ENCODE measurements at places on chromosomes 5 and 9.

DNA sequence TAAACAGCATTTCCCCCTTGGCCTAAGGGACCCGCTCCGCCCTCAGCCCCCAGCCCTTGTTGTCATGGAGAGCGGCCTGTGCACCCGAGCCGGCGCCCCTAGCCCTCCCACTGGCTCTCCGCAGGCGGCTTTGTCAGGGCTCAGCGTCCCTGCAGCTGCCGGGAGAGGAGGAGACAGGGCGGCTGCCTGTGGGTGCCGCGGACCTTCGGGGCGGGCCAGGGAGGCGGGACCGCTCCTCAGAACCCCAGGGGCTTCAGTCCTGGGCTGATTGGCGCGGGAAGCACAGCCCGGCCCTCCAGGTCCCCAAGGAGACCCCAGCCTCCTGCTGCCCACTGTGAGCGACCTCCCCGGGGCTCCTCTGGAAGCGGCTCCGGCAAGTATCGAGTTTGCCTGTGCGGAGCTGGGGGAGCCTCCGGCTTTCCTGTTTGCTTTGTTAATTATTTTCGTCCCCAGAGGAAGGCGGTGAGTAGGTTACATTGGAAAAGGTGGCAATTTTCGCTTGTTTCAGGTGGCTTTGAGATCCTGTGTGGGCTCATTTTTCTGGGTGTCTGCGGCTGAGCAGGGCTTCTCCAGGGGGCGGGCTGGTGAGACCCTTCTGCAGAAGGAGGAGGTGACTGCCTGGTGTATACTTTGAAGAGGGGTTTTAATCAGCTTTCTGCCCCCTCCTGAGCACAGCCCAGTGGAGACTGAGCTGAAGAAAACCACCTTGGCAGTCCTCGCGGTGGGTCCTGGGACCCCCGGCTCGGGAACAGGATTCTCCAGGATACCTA is at the start of gene FGD3:
TSS of gene FGD3 (plus strand) at position 256 of the 770 bp plus-strand sequence. CDS start 28,734 bp downstream, outside the sequence.
- DNase-seq: no peak

- DNase-seq: peak; percentile 62
Observed at GRCh38 chr9:34654323-34655051, 2.5 kb downstream of the IL11RA start.

DNA sequence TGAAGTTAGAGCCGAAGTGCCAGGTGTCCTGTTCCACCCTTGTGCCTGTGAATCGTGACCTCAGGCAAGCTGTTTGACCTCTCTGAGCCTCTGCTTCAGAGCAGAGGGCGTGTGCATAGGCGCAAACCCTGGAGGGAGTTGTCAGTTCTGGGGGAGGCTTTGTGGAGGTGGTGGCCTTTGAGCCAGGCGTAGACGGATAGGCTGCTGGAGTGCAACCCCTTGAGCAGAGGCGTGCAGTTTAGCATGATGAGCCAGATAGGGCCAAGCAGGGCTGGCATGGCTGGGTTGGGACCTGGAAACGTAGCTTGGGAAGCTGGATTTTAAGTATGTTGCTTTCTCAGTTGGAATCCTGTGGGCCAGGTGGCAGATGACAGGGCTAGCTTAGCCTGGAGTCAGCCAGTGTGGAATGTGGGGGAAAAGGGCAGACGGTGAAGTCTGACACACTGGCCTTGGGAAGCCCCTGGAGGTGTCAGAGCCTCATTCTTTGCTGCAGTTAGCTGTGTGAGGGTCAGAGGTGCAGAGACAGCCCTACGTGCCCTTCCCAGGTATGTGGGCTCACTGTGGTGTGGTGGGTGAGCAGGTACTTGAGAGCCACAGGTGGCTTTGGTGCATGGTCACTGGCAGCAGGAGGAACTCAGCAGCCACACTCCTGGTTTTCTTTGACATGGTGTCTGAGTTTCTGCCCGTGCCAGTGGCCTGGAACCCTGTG is 93.4 kb downstream of the DAB2IP start:
- DNase-seq: no peak

GRCh38 chr5:179214678-179215077 is 130.6 kb downstream of the ADAMTS2 start:
- DNase-seq: no peak

- DNase-seq: no peak
Observed at GRCh38 chr5:160904591-160904990, 52.6 kb upstream of the ATP10B start.

DNA sequence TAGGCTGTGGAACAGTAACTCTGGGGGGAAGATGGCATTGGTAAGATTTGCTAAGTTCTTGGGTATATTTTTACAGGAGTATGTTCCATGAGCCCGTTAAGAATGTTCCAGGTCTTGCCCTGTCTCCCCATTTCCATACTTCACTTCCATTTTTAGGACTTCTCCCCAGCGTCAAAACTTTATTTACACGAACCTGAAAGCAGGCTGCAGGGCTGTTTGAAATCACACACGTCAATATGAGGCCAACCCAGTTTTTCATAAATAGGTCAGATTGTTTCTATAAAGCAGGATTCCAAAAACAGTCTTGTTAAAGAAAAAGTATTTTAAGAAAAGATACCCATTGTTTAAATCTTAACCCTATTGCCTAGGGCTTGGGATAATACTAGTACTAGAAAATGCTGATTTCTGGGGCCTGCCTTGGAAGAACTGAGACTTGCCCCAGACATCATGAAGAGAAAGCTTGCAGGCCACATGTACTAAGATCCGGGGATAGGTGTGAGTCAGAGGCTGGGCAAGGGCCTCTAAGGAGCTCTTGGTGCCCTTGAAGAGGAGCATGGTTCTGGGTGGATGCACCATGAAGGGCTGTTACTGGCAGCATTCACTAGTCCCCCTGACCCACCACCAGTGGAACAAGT is 24.2 kb downstream of the TRIO start:
- DNase-seq: no peak

GRCh38 chr5:177301503-177302165 is 1.9 kb downstream of the RAB24 start:
- DNase-seq: no peak

- no peak for DNase-seq
Observed at GRCh38 chr5:23007236-23007635, 154.1 kb upstream of the CDH12 start.

- peak; percentile 17 for DNase-seq
Observed at GRCh38 chr9:129836311-129837007, 1.2 kb downstream of the USP20 start.

- DNase-seq: no peak
Observed at GRCh38 chr9:72583370-72583769, 62.0 kb downstream of the TMC1 start.

- no peak for DNase-seq
Observed at GRCh38 chr9:96462541-96462940, 12.6 kb downstream of the HABP4 start.

- DNase-seq: no peak
Observed at GRCh38 chr9:115254287-115255180, 136.6 kb upstream of the TNC start.

GRCh38 chr5:45440466-45440865 is 255.7 kb downstream of the HCN1 start:
- no peak for DNase-seq

DNA sequence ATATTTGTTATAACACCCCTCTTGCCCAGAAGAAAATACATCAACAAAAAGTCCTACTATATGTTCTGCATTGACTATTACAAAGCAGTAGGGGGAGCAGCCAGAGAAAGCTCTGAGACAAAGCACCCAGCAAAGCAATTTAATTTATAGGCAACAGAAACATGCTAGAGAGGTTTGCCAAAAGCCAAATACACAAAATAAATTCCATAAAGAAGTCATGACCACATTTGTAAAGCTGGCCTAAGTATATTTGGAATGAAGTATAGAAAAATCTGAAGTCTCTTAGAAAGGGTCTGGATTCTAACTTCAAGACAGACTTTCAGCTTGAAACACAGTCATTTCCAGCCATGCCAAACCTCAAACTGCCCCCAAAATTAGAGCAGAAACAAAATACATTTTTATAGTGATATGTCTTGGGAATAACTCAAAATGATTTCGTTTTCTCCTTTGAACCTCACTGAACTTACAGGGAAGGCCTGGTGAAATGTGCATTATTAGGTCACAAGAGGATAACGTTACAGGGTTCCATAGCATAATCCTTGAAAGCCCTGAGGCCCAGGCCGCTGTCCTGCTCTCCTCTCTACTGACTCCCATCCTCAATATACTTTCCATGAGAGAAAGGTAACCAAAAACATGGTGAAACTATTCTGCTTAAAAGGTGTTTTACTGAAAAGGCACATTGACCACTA is 451.8 kb downstream of the RAB3C start:
- no peak for DNase-seq

DNA sequence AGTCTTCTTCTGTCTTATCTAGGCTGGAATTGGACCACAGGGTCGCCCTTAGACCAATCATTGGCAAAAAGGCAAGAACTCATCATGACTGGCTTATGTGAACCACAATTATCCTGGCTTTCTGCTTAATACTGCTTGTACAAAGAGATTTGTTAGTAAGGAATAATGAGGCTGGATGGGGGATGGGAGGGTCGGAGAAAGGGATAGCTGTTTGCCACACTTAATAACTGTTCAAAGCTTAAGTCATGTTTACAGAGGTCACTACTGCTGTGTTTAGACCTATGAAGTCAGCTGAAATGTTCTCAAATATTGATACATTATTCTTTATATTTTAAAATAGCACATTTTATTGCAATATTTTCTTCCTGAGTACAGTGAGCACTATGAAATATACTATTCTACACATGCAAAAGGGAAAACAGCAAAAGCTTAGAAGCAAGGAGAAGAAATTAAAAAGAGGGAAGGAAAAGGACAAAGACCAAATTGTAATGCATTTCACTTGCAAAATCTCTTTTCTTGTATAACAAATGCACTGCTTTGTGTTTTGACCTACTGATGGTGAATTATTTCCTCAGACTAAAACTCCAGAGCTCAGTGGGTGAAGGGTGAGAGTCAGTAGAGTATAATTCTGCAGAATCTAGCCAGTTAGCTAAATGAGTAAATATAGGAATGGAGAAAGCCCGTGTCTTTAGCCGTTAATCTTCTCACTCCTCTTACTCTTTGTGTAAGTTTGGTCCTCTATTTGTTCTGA is 404.9 kb upstream of the ZNF608 start:
- DNase-seq: no peak

GRCh38 chr5:64792469-64792868 is 23.7 kb downstream of the CWC27 start:
- DNase-seq: no peak

DNA sequence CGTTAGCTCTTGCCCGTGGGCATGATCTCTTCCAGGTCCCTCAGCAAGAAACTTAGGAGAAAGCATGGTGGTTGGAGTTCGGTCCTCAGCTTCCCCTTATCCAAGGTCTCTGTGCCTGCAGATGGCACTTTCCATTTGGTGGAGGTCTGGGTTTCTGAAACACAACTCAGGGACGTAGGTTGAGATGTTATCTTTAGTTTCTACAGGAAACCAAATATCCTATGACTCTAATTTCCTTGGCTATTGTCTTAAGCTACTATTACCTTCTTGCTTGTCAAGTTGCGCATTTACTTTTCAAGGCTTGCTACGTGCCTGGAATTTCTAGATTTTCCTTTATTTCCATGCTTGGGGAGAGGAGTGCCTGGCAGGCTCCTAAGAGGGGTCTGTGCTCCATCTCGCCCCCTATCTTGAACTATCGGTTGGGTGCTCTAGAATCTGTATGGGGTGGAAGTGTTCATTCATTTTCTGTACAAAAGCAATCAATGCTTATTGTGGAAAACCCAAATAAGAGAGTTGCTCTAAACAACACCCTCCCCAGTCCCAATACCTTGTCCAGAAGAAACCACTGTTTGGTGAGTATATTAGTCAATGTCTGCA is 32.9 kb upstream of the KCNIP1 start:
- DNase-seq: no peak

- no peak for DNase-seq
Observed at GRCh38 chr9:120505186-120505585, 74.8 kb downstream of the CDK5RAP2 start.

- DNase-seq: peak; percentile 25
Observed at GRCh38 chr9:34498553-34498952, 24.2 kb downstream of the ENHO start.

All from nucleus accumbens (tissue), 56 donors.